ENCODE measurements at places on chromosomes 7 and 10. TPM values are rescaled to one million over a fixed set of nuclear protein-coding genes. Genes with fewer than 3 reads are reported as not detected.

Gene HOXA9
- not detected for total RNA-seq

Gene GRID2IP
- total RNA-seq, result 0.18 TPM

- peak; percentile 93 for DNase-seq
Measured at GRCh38 chr10:97686962-97687784, at the start of gene AVPI1. Gene AVPI1, minus strand, starts transcription at chr10:97687241. Its CDS starts 7,336 bp downstream, at chr10:97679905.

GRCh38 chr7:1812509-1813393 is 142.7 kb downstream of the ELFN1 start:
- DNase-seq, result no peak

DNA sequence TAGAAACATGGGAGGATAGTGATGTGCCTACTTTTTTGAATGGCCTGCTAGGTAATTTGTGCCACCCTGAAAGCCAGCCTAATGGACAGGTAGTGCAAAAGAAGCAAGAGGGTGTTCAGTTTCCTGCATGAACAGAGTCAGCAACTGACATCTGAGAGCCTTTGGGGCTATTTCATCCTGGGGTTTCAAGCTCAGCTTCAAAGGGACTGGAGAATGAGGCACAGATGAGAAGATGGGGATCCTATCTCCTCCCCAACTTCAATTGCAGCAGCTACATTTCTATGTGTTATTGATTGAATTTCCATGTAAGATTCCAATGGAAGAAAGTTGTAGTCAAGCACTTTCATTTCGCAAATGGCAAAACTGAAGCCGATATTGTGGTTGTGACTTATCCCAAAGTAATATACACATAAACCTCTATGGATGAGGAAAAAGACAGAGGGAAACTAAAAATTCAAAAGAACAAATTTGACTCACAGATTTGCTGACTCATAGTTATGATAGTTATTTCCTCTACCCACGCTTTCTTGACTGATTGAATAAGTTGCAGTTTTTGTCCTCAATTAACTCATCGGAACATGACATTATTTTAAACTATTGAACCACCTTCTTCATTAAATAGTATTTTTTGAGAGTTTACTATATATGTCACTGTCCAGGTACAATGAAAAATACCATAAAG is 42.6 kb upstream of the NRP1 start:
- DNase-seq, result no peak

- DNase-seq, result no peak
Measured at GRCh38 chr10:72258617-72259016, 15.1 kb upstream of the DDIT4 start.

Measured in activated T-helper 2 cell treated with anti-CD3 and anti-CD28 coated beads, Interferon-gamma antibody, Interleukin-2, Interleukin-4, amounts not matched to agents 10 μg/mL and 5 μg/mL and 100 μg/mL, durations not matched to agents 14 hours and 24 hours and 36 hours (primary cell).